ENCODE measurements at places on chromosomes 2 and 18.

- DNase-seq, result no peak
Measured at GRCh38 chr2:128275498-128276045, 43.1 kb downstream of the HS6ST1 start.

- DNase-seq, result no peak
Measured at GRCh38 chr18:10950876-10951630, 198.3 kb downstream of the PIEZO2 start.

DNA sequence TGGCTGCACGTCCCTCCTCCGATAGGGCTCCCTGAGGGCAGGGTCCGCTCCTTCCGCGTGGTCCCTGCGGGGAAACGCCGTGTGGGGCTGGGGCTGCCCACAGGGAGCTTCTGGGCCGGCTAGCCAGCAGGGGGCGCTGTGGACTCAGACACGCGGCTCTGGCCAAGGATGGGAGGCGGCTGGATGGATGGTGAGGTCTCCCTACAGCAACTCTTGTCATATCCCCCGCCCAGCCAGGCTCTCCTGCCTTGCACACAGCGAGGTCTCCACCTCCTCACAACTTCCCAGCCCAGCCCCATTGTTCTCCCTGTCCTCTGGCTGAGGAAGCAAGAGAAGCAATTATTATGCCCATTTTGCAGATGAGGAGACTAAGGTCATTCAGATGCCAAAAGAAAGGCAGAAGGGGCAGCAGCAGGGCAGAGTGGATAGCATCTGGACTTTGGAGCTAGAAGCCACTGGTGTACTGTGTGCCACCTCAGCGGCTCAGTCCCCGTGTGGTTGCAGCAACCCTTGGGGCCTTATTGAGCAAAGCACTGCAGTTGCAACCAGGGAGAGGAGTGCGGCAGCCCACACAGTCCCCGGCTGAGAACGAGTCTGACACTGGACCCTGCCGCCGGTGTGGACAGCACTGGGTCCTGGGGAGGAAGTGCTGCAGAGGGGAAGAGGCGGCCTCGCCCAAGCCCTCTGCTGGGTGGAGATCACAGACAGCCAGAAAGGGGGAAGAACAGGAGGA lies 99.0 kb downstream of the ZFP36L2 start:
- DNase-seq, result no peak

- no peak for DNase-seq
Measured at GRCh38 chr2:151544449-151544848, 134.7 kb downstream of the RIF1 start.

GRCh38 chr2:28586867-28587266 lies 91.0 kb downstream of the PLB1 start:
- DNase-seq, result no peak

- DNase-seq, result no peak
Measured at GRCh38 chr2:113098041-113098440, 29.4 kb upstream of the IL1RN start.

- no peak for DNase-seq
Measured at GRCh38 chr18:71021030-71021362, 732.2 kb downstream of the SOCS6 start.

- DNase-seq, result no peak
Measured at GRCh38 chr2:14313341-14313740, 319.2 kb upstream of the LRATD1 start.

DNA sequence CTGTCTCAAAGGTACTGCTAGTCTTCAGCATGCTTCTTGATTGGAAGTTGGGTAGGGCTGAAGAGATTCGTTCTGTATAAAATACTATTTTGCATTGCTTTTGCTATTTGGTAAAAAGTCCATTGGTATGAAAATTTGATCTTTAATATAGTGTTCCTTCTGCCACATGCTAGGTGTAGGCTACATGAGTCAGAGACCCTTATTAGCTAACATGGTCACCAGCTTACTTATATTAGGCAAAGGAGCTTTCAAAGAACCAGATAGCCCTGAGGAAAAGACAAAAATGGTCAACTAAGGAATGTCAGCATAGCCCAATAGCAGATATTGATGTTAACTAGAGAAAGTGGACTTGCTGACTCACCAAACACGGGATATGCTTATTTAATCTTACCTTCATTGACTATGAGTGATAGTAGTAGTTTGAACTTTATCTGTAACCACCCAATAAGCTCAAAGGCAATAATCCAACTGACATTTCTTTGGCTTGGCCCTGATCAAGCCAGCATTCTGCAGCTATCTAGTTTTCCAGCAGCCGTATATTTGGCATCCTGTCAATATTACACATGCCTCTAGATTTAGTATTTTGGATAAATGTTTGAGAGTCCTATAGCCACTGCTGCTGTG lies 110.0 kb downstream of the TPGS2 start:
- DNase-seq, result no peak

- DNase-seq, result no peak
Measured at GRCh38 chr18:52615321-52615720, 275.3 kb downstream of the DCC start.

DNA sequence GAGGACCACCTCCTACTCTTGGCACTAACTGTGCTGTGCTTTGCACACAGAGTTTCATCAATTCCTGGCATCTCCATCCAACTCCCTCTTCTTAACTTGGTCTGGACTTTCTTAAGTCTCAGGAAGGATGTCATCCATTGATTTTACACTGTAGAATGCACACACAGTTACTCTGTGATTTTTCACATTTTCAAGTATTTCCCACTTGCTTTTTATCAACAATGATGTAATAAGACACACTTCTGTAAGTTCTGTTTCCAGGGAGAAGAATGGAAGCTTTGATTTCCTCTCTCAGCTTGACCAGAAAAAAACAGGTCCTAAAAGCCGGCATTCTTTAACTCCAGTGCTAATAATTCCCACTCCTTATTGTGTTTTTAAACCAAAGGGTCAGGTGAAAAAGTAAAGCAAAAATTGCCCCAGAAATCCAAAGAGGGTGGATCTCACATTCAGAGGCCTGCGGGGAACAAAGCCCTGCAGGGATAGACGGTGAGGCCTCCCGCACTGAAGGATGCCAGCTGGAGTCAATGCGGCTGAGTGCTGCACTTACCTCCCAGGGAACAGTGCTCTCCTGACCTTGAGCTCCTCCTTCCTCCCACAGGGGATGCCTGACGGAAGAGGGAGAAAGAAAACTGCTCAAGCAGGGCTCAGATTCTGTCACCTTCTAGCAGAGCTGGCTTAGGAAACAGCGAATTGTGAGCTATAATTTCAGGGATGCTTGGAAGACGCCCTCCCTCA lies 83.1 kb downstream of the PDCL3 start:
- peak; percentile 46 for DNase-seq

Data from COLO829 (cell line).